ENCODE measurements at places on chromosomes 6 and 20.

DNA sequence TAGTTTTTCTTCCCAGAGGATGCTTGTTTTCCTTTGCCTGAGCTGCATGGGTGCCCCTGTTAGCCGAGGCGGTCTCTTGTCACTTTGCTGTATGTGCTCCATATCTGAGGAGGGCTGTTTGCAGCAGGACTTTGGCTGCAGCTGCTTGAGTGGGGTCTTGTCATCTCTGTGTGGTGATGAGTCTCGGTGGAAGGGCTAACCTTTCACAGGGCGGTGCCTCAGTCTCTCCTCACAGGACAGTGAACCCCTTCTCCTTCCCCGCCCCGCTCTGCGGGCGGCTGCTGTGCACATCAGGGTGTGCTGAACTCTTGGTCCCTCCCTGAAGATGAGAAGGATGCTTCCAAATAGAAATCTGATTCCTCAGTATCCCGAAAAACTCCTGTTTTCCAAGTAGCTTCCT is 75.1 kb downstream of the SYNJ2 start:
- DNase-seq = no peak

- DNase-seq = no peak
These were observed 381 bp upstream of the PEX7 start for GRCh38 chr6:136822046-136822375.

GRCh38 chr6:122143813-122144601 is 255.4 kb upstream of the HSF2 start:
- DNase-seq = no peak

DNA sequence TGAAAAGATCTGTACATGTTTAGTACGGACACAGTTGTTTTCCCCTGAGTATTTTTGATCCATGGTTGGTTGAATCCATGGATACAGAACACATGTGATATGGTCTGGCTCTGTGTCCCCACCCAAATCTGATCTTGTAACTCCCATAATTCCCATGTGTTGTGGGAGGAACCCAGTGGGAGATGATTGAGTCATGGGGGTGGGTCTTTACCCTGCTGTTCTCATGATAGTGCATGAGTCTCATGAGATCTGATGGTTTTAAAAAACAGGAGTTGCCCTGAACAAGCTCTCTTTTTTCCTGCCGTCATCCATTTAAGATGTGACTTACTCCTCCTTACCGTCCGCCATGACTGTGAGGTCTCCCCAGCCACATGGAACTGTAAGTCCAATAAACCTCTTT is 139.2 kb downstream of the CDKAL1 start:
- no peak for DNase-seq

DNA sequence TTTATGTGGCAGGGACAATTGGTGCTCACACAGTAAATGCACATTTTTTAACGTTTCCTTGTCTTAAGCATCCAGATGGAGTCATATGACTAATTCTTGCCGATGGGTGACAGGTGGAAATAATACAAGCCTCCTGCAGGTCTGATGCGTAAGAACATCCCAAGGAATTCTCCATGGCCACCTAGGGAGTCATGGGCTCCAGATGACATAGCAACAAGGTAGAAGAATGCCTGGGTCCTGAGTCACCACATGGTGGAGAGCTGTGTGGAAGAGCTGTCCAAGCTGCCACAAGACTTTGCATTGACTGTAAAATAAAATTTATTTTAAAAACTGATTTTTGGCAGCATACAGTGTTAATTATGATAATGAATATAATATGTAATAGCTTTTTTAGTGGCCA is 77.0 kb upstream of the MAP3K7 start:
- DNase-seq = peak; percentile 18
